M059J (cell line): ENCODE measurements at places on chromosomes 5 and 9. TPM values are rescaled to one million over a fixed set of nuclear protein-coding genes. Genes with fewer than 3 reads are reported as not detected.

The SPARC gene
- total RNA-seq: 2,332 and 4,342 TPM in 2 replicates

The UBE2QL1 gene
- total RNA-seq: 0.02 and 0.44 TPM in 2 replicates

The NR2F1-AS1 gene
- 25.2 and 34.4 TPM in 2 replicates for total RNA-seq

The FRMD3 gene
- 5.0 and 5.8 TPM in 2 replicates for total RNA-seq

The DNM1 gene
- 14.0 and 18.3 TPM in 2 replicates for total RNA-seq

The FAM221B gene
- not detected in 2 replicates for total RNA-seq

The MLANA gene
- total RNA-seq: not detected in 2 replicates

The KIF12 gene
- 0.12 TPM in 1 of 2 replicates, not detected in the other for total RNA-seq

The PCDHAC2 gene
- 0.17 TPM in 1 of 2 replicates, not detected in the other for total RNA-seq

The AQP7 gene
- 0.17 TPM in 1 of 2 replicates, not detected in the other for total RNA-seq

The SEC61B gene
- total RNA-seq: 235 and 239 TPM in 2 replicates

The ADAMTS13 gene
- total RNA-seq: 0.20 TPM in 1 of 2 replicates, not detected in the other

The FOXD4 gene
- total RNA-seq: 0.05 TPM in 1 of 2 replicates, not detected in the other

The C9orf50 gene
- total RNA-seq: 0.10 TPM in 1 of 2 replicates, not detected in the other

DNA sequence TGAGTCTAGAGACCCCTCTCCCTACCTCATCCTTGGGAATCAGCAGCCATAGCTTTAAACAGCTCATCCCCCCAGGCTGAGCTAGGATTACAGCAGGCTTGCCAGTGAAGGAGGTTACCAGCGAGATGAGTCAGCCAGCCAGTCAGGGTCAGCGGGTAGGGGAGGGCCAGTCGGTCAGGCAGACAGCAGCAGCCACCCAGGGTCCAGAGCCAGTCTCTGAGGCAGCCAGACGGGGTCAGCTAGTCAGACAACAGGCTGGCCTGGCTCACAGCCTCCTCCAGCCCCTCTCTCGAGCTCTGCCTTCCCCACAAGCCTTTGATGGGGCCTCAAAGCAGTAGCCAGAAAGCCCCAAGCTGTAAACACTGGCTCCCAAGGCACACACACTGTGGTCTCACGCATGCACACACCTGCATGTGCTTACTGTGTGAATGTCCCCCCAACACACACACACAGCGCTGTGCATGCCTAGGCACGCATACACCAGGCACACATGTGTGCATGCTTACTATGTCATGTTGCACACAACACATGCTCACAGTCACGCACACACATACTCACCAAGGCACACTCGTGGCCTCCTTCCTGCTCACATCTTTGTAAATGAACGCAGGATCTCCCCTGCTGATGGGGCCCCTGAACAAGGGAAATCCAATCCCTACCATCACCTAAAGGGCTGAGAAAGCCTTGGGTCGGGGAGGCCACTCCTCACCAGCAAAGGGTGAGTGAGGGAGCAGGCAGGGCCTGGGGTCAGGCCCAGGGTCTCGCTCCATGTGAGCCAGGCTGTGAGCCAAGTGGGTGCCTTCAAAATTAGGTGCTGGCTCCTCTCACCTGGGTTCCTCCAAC lies 28.2 kb upstream of the CPLX2 start:
- peak; percentile 80 for DNase-seq

DNA sequence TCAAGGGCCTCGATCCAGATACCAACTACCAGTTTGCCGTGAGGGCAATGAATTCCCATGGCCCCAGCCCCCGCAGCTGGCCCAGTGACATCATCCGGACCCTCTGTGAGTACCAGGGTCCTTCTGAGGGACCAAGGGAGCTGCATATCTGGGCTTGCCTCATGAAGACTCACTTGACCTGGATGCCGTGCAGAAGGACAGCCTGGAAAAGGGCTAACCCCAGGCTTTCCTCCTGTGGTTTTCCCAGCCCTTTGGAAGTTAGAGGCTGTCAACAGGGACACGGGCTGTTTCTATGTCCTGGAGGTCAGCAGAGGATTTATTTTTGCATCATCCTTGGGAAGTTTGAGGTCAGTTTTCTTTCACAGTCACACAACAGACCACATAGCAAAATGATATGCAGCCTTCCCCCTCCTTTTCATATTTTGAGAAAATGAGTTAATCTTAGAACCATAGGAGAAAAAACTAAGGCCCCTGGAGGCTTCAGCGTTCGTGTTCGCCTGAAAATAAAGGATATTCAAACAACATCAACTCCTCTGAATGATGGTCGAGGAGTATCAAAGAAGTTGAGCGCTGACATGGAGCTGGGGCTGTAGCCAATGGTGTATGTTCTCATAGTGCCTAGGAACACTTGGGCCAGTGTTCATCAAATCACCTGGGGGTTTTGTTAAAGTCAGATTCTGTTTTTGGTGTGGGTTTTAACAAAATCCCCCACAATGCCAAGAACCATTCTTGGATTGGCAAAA lies 112.2 kb downstream of the EGFLAM start:
- DNase-seq: peak; percentile 8

- DNase-seq: peak; percentile 88
Observed at GRCh38 chr5:5350101-5350500, 72.4 kb upstream of the ICE1 start.

DNA sequence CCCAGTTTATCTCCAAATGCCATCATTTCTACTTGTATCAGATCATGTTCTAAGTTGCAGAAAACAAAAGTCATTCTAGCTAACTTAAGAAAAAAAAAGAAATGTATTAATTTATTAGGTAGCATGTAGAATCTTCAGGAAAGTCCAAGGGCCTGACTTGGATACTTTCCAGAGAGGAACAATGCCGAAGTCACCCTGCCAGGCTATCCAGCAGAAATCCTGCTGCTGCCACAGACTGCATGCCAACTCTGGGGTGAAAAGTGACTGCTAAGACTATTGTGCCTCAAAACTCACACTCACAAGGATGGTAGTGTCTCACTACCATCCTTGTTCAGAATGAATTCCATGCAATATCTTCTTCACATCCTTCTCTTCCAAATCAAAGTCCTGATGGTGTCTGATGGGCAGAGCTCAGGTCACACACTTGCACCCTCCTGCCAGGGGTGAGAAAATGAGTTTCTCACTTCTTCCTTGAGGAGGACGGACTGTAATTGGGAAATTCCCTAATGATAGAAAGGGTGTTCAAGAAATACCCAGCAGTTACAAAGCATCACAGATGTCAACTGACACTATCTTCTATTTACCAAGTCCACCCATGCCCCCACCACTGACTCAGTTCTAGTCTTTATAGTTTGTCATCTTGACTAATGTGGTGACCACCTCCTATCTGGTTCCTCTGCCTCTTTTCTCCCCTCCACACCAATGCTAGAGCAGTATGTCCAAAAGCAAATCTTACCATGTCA lies 279.4 kb downstream of the CWC27 start:
- no peak for DNase-seq

- DNase-seq: no peak
Observed at GRCh38 chr9:112620388-112620787, 97.5 kb downstream of the INIP start.

GRCh38 chr5:103375350-103375749 lies 116.8 kb downstream of the MACIR start:
- peak; percentile 82 for DNase-seq

DNA sequence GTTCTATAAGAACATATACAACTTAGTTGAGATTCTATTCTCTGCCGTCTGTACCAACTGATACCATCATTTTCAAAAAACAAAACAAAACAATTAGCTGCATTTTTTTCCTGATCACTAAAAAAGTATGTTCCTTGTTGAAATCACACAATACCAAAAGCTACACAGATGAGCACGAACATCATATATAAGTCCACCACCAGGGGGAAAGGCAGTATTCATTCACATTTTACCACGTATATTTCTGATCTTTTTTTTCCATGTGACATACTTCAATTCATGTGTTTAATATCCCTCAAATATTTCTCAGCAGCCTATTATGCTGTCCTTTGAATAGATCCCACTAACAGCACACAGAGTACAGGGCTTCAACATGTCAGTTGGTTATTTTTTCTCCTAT lies 40.6 kb downstream of the IRX2 start:
- DNase-seq: no peak

GRCh38 chr5:82077496-82077895 lies 105.7 kb downstream of the ATG10 start:
- DNase-seq: no peak

- DNase-seq: no peak
Observed at GRCh38 chr9:99169982-99170761, 51.6 kb downstream of the ALG2 start.

- peak; percentile 45 for DNase-seq
Observed at GRCh38 chr9:36191290-36191645, 547 bp downstream of the CLTA start.

DNA sequence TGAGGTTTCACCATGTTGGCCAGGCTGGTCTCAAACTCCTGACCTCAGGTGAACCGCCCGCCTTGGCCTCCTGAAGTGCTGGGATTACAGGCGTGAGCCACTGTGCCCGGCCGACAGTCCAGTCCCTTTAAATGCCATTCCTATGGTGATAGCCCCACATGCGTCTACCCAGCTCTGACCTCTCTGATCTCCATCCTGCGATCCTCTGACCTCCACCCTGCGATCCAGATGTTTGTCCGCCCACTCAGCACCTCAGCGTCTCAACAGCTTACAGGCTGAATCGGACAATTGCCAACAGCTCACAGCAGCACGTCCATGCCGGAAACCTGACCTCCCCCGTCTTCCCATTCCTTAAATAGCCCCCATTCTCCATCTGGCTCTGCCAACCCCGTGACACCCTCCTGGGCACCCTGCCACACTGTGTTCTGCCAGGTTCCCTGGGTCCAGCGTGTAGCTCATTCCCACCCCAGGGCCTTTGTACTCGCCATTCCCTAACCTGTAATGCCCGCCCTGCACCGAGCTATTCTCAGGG lies 44.0 kb upstream of the RNU6ATAC start:
- no peak for DNase-seq

GRCh38 chr5:168747987-168748777 lies 169.0 kb upstream of the PANK3 start:
- DNase-seq: no peak

- DNase-seq: no peak
Observed at GRCh38 chr5:95768731-95769130, 37.6 kb downstream of the RHOBTB3 start.

GRCh38 chr5:148653291-148653835 lies 964 bp downstream of the HTR4 start:
- DNase-seq: no peak

DNA sequence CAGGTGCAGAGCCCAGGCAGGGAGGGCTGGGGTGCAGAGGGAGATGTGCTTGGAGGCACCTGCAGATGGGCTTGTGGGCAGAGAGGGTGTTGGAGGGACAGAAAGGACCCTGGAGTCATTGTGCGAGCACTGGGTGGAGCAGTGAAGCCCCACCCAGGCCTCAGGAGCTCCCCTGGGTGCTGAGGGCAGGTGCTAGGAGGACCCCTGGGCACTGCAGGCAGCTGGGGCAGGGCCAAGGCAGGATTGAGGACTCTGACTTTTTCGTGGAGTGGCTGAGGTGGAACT lies 10.3 kb upstream of the SLC6A18 start:
- no peak for DNase-seq

GRCh38 chr5:460273-460625 lies 17.3 kb downstream of the EXOC3 start:
- no peak for DNase-seq

- peak; percentile 71 for DNase-seq
Observed at GRCh38 chr9:108439947-108440346, 415.8 kb downstream of the ACTL7B start.

- DNase-seq: peak; percentile 35
Observed at GRCh38 chr9:137070906-137071275, 534 bp upstream of the SAPCD2 start.

GRCh38 chr5:82386576-82386975 lies 108.4 kb upstream of the RPS23 start:
- peak; percentile 78 for DNase-seq

DNA sequence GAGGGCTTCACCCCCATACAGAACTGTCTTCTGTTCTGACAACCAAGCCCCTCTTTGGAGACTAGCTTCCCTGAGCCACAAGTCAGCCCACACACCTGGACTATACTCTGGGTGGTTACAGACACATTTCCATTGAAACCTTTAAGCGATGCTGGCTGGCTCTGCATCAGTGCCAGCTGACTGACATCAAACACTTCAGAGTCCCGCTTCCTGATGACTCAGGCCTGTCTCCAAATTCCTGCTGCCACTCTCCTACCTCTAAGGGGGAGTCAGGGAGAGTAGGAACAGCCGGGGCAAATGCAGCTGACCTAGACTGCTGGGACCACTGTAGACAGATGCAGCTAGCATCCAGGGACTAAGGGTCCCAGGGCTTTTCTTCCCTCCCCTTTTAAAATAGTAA lies 59.4 kb downstream of the SIL1 start:
- DNase-seq: peak; percentile 78

DNA sequence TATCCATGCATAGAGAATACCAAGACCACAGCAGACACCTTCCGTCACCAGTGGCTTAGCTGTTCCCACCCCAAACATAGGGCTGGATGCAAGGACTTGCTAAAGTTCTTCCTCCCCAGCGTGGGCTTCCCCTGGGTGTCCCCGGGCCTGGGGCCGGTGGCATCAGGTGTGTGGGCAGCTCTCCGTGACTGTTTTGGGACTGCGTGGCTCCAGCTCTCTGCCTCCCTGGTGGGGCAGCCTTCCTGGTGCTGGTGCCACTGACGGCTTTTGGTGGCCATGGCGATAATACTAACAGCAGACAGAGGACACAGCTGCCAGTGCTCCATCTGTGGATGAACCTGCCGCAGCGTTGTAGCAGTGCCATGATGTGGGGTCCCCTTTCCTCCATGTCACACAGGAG lies 4.9 kb downstream of the CACFD1 start:
- DNase-seq: no peak

DNA sequence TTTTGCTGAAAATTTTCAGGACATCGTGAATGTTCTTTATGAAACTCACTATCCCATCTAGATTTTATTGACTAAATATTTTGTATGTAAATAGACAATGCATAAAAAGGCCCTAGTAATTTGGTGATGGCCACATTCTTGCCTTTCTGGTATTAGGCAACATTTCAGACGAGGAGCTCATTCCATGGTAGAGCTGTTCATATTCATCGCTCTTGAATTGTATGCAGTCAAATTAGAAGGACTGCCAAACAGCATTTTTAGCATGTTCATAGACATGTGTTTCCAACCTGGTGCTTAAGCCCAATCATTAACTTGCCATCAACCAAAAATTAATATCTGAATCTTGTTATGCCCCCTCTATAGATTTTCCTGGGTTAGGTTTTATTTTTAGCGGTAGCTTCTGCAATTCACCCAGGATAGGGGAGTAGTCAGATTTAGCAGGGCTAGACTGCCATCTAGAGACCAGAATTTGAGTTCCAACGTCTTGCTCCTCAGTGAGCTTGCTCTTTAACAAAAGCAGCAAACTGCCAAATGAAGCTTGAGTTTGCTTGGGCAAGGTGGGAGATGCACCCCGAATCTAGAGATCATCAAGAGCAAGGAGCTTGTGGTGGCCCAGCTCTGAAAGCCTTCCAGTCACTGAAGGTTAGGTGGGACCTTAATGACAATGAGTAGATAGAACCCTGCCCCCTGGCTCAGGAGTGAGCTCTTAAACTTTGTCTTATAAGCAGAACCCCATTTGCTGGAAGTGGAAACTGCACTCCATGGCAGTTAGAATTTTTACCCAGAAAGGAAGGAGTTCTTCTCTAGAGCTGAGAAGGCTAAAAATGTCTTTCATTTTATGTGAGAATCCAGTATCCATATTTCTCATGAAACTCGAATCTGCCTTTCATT lies 456.2 kb downstream of the RASEF start:
- peak; percentile 65 for DNase-seq

GRCh38 chr9:4098031-4098430 lies 201.8 kb downstream of the GLIS3 start:
- no peak for DNase-seq

- DNase-seq: no peak
Observed at GRCh38 chr5:39698838-39699560, 274.2 kb upstream of the DAB2 start.
